GM18507 (cell line): ENCODE measurements at places on chromosomes 3 and 15.

DNA sequence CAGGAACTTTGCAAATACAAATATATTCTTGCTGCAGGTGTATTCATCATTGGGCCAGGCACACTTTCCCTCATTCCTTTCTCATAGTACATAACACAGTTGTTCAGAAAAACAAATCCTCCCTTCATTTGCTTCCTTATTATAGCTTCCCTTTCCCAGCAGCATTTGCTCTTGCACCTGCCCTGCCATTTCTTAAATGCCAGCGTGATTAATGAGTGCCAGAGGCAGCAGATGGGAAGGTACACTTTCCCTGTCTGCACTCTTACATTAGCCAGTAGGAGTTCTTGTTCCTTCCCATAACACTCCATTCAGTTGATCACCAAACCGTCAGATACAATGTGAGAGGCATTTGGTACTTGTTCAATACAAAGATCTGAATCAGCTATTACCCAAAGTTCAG lies 128.5 kb upstream of the GAP43 start:
- DNase-seq = no peak

DNA sequence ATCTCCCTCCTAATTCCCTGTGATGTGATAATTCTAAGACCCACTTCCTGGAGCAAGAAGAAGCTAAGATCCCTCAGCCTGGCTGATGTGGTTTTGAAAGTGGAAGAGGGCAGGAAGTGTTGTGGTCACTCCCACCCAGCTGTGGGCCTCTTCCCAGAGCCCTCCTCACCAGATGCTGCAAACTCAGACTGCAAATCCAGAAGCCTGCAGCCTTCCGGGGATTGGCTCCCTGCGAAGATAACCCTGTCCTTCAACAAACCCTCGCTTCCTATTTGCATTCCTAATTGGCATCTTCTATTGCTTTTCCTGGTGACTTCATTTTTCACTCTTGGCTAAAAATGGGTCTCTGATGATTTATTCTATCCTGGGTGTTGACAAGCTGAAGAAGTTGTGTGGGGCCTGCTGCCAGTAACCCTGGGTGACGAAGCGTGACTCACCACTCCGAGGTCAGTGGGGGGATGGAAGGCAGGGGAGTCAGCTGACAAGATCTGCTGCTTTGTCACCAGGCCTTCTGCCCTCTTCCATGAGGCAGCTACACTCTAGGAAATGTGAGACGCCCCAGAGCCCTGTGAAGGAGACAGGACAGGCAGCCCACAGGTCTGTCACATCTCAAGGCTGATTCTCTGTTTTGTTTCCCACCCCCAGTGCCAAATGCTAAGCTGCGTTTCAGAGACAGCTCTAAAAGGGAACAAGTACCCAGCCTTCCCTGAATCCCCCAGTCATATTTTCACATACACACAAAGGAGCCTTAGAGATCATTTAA lies 99.7 kb upstream of the LIPC start:
- DNase-seq = peak; percentile 17

GRCh38 chr3:18751514-18751913 lies 326.4 kb upstream of the SATB1 start:
- DNase-seq = no peak

GRCh38 chr3:113736548-113737089 lies 9.4 kb downstream of the NAA50 start:
- no peak for DNase-seq

- no peak for DNase-seq
These were observed 326.0 kb upstream of the SGO1 start for GRCh38 chr3:20511863-20512505.

- DNase-seq = no peak
These were observed 41.1 kb upstream of the APH1B start for GRCh38 chr15:63236272-63236671.

DNA sequence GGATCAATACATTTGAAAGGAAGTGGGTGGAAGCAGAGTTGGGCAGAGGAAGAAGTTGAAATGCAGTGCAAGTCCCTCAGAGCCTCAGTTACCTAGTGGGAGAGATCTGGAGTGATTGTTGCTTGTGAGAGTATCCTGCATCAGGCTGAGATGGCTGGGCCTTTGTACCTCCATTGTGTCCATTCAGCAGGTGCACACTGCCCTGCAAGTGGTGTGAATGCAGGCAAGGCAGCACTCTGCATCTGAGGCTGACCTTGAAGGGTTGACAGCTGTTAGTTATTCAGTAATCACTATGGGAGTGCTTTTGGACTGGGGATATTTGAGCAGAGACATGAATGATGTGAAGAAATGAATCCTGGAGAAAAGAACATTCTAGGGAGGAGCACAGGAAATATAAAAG lies 25.2 kb downstream of the ATP6V1A start:
- DNase-seq = no peak

DNA sequence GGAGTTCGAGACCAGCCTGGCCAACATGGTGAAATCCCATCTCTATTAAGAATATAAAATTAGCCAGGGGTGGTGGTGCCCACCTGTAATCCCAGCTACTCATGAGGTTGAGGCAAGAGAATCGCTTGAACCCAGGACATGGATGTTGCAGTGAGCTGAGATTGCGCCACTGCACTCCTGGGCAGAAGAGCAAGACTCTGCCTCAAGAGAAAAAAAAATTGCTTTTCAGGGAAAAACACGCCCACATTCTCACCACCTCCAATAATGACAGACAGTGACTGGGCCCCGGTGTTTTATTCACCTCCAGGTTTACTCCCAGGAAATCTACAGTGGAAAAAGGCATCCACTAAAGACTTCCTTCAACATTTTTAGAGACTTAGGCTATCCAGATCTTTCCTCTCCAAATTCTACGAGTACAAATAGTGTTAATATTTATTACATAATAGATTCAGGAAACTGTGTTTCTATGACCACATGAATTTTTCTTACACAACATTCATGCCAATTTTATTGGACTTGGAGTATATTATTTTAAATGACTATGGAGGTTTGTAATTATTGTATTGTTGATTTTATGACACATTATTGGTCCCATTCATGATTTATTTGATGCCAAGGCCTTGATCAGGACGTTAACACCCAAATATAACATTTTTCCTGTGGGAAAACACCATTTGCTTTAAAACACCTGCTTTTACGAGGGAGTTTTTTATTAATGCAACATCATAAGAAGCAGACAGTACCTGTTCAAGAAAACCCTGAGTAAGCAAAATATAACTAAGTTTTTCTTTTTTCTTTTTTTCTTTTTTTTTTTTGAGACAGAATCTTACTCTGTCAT lies 26.6 kb downstream of the IGF2BP2 start:
- DNase-seq = no peak

DNA sequence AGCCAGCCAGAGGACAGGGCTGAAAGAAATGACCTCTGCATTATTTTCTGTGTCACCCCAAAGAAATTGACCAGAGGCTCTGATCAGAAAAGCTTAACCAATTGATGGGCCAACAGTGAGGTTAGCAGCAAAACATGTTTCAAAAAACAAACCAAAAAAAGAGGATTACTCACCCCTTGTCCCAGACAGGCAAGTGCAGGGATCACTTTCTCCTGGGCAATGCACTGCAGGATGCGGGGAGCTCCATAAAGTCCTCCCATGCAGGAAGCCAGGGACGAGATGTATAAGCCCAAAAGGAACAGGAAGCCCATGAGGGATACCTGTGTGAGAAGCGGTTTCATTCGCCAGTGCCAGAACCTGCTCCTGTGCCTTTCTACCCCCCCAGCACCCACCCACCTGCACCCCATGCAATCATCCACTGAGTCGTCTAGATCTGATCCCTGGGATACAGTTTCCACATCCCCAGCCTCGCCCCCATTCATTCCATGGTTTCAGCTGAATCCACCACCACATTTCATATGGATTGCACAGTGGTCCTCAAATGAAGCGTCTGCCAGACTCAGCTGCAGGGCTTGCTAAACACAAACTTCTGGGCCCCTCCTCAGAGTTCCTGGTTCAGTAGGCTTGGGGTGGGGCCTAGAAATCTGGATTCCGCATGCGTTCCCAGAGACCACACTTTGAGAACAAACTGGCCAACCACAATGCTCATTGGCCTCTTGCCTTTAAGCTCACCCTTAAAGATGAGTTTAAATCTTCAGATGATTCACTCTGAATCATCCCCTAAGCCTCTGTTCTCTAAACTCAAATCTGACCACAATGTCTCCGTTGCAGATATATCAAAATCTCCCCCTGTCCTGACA lies 54.4 kb upstream of the HEG1 start:
- no peak for DNase-seq

DNA sequence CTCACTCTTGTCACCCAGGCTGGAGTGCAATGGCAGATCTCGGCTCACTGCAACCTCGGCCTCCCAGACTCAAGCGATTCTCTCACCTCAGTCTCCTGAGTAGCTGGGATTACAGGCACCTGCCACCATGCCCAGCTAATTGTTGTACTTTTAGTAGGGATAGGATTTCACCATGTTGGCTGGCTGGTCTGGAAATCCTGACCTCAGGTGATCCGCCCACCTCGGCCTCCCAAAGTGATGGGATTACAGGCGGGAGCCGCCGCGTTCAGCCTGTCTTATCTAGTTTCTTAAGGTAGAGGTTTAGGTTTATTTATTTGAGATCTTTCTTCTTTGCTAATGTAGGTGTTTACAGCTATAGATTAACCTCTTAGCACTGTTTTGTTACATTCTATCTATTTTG lies 708.8 kb downstream of the ZNF385D start:
- no peak for DNase-seq

DNA sequence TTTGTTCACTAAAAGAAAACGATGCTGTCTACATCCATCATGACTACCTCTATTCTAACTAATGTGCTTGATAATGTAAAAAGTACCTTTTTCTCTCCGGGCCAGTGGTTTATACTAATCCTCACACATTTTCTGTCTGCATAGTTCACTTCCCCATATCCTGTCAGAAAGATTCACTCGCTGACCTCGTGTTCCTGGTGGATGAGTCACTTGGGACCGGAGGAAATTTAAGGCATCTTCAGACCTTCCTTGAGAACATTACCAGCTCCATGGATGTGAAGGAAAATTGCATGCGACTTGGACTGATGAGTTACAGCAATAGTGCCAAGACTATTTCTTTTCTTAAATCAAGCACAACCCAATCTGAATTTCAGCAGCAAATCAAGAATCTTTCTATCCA lies 33.8 kb downstream of the COL6A5 start:
- no peak for DNase-seq

DNA sequence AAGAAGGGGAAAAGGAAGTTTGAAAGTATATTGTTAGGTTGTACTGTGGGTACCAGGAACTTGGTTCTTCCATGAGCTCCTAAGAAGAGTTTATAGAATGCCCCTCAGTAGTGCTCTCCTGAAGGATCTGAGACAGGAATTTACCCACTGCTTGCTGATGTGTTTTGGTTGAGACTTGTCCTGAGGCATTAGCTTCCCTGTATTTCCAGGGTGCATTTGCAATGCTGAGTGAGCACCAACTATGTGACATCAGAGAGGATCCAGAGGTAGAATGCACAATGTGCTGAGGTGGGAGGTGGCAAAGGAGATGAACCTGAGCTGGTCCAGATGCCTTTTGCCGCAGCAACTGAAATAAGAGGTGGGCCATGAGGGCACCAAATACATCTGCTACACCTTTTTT lies 64.3 kb upstream of the LRRC3B start:
- DNase-seq = no peak

DNA sequence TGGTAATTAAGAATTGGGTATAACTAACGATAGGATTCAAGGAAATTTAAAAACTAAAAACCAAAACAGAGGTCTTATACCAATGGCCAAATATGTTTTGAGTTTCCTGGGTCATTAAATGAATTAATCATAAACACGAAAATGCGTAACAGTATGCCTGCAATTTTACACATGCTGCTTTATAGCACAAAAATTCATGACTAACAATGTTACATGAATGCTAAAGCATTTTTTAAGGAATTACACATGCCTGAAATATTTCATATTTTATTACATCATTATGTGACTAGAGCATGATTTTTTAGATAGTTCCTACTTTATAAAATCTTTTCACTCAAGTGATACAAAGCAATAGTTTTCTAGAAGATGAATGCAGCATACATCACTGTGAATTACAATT lies 74.7 kb downstream of the ZNF148 start:
- no peak for DNase-seq

DNA sequence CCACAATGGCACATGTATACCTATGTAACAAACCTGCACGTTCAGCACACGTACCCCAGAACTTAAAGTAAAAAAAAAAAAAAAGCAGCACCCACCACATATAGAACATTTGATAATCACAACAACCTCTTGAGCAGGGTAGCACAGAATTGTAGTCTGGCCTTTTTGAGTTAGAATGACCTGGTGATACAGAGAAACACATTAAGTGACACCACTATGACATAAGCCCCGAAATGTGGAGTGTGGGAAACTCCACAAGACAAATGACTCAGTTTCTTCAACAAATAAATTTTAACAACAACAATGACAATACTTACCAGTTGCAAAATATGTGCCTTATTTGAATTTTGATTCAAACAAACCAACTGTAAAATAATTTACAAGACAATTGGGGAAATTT lies 46.4 kb downstream of the DRD3 start:
- DNase-seq = no peak

- peak; percentile 58 for DNase-seq
These were observed 72.6 kb upstream of the ZBED2 start for GRCh38 chr3:111667621-111668239.

DNA sequence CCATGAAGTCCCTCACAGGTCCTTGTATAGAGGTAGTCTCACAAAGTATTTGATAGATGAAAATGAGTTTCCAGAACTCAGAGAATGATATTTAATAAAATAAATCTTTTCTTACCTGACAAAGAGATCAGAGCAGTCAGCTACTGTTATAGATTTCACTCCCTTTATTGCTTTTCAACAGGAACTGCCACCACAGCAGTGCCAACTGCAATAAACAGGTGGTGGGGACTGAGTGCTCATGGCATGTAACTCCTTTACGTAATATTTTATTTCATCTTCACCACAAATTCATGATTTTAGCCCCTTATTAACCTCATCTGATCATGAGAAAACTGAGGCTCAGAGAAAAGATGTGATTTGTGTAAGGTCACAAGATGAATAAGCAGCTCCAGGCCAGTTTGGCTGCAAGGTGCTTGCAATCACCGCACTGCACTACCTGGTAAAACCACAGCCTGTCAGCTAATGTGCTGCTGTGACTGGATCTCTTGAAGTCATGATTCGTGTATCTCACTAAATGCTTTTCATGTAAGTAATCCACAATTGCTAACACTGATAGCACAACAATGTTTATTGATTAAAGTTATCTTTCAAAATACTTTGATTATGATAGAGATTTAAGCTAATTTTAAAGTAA lies 78.8 kb downstream of the WNT5A start:
- no peak for DNase-seq

- DNase-seq = no peak
These were observed 14.7 kb downstream of the MESD start for GRCh38 chr15:80974914-80975313.

DNA sequence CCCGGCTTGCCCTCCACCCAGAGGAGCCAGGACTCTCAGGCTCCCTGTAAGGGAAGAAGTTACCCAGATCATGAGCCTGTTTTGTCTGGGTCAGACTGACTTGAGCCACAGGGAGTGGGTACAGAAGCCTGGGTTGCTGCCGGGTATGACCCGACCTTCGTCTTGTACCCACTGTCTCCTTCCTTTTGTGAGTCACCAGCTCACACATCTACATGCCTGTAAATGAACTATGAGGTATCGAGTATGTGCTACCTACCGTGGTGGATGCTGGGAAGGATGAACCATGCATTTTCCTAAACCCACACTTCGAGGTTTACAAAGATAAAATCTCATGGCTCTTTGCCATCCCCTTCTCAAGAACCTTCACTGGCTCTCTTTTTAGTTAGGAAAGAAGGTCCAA lies 56.9 kb downstream of the CACNA1D start:
- DNase-seq = no peak

- no peak for DNase-seq
These were observed 47.6 kb downstream of the LARS2 start for GRCh38 chr3:45435961-45436360.

GRCh38 chr3:32208447-32208846 lies 30.0 kb upstream of the CMTM8 start:
- no peak for DNase-seq

- DNase-seq = no peak
These were observed 15.3 kb upstream of the TMEM115 start for GRCh38 chr3:50374363-50375257.
